ENCODE measurements at places on chromosomes 5 and 9.

- no peak for DNase-seq
Measured at GRCh38 chr5:109413458-109413857, 3.7 kb upstream of the PJA2 start.

DNA sequence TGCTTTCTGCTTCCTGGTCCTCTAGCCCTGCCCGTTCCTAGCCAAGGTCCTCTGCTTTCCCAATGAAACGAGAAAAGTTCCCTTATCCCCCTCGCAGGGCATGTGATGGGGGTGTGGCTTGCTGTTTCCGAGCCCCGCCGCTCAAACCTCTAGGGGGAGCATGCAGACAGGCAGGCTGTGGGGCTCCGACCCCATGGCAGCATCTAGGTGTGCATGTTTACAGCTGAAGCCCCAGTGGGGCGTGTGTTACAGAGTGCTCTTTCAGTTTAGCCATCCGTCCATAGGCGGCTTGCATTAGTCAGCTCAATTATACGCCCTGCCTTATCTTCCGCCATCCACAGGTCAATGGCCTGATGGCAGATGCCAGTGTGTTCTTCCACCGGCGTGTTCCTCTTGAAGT lies 48.3 kb upstream of the SPATA31E1 start:
- DNase-seq, result no peak

DNA sequence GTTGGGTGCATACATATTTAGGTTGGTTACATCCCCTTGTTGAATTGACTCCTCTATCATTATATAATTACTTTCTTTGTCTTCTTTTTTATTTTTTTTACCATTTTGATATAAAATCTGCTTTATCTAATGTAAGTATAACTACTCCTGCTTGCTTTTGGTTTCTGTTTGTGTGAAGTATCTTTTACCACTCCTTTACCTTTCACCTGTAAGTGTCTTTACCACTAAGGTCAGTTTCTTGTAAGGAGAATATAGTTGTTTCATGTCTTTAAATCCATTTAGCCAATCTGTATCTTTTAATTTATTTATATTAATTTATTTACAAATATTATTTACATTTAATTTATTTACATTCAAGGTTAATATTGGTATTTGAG lies 33.0 kb downstream of the INSL4 start:
- no peak for DNase-seq

GRCh38 chr9:128684065-128684324 lies 5.0 kb upstream of the SET start:
- no peak for DNase-seq

GRCh38 chr5:95644351-95645042 lies 2.1 kb upstream of the RFESD start:
- peak; percentile 36 for DNase-seq

Data from CD8-positive, alpha-beta T cell (primary cell).